ENCODE measurements at places on chromosomes 4 and X.

- DNase-seq = no peak
These were observed 86.6 kb upstream of the NPNT start for GRCh38 chr4:105808750-105809041.

DNA sequence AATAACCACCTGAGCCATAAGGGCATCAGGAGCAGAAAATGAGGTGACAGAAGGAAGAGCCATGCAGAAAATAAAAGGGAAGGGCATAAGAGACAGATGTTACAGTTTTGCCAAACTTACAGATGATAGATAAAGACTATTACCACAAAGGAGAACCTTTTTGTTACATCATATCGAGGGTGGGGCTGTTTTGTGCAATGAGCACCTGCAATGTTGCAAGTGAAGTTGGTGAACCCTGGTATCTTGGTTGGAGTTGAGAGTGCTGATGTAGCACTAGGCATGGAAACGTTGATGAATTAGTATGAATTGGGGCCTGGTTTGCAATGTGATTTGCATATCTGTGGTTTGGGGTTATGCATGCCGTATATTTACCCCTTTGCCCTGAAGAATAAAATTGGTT, 119.8 kb upstream of the TEX13D start:
- no peak for DNase-seq

- no peak for DNase-seq
These were observed 57.0 kb upstream of the PLAC8 start for GRCh38 chr4:83171436-83172039.

- DNase-seq = no peak
These were observed 450.3 kb upstream of the PCDH7 start for GRCh38 chr4:30269850-30270249.

DNA sequence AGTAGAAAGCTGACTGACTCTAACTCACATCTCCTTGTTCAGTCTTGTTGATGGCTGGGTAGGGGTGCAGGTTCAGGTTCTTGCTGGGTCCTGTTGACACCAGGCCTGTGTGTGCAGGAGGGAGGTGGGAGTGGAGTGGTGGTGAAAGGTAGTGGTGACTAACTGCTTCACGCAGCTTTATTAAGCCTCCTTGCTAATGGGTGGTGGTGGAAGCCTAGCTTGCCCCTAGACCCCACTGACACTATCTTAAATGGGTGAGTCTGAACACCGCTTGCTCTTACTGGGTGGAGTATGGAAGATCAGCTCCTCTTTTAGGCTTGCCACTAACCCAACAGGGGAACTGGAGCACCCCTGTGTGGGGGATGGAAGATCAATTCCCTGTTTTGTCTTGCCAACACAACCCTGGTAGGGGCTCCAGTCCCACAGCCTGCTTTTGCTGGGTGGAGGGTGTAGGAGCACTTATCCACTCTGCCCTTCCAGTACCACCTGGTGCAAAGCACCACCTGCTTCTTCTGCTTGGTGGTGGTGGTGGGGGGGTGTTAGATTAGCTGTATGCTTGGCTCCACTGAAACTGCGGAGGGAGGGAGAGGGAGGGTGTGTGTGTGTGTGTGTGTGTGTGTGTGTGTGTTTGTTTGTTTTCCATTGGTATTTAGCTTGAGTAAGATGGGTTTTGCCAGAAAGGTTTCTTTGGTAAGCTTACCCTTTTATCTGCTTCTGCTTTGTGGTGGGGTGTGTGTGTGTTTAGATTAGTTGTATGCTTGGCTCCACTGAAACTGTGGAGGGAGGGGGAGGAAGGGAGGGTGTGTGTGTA, 25.6 kb downstream of the KDM6A start:
- DNase-seq = no peak

DNA sequence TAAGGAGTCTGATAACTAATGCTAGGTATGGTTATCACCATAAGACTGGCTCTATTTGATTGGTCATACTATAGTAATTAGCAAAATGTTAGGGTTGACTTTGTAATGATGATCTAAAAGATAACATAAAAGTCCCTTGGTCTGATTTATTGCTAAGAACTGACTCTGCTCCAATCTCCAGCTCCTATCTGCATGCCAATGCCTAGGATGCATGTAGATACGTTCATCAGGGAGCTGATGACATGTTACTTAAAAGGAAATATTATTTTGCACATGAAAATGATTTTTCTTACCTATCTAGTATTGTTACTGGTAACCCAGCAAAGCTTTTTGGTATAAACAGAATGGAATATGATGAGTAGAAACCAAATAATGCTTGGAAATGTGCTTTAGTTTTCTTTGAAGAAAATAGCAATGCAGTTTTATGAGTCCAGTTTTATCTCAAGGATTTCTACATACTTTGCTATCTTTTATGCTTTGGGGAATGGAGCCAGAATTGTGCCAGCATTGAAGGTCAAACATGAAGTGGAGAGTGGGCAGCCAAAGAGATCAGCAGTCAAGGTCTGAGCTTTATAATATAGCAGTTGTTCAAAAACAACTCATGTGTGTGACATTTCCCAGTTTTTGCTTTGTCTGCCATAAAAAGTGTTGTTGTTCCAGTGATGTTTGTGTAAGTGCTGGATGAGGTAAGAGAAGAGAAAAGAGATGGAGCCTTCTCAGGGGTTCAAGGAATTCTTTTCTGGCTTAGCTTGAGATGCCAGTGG, 121.0 kb downstream of the ARHGAP24 start:
- no peak for DNase-seq

GRCh38 chr4:124833831-124834505, 121.4 kb upstream of the ANKRD50 start:
- DNase-seq = no peak

GRCh38 chr4:143243041-143243440, 58.3 kb downstream of the USP38 start:
- DNase-seq = no peak

- no peak for DNase-seq
These were observed 3.8 kb upstream of the TRIML2 start for GRCh38 chr4:188113156-188113555.

DNA sequence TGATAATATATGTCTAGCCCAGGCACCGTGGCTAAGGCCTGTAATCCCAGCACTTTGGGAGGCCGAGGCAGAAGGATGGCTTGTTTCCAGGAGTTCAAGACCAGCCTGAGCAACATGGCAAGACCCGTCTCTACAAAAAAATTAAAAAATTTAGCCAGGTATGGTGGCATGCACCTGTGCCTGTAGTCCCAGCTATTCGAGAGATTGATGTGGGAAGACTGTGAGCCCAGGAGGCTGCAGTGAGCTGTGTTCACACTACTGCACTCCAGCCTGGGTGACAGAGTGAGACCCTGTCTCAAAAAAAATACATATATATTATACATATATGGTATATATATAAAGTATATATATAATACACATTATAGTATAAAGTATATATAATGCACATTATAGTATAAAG, 162.0 kb upstream of the MAB21L2 start:
- DNase-seq = no peak

DNA sequence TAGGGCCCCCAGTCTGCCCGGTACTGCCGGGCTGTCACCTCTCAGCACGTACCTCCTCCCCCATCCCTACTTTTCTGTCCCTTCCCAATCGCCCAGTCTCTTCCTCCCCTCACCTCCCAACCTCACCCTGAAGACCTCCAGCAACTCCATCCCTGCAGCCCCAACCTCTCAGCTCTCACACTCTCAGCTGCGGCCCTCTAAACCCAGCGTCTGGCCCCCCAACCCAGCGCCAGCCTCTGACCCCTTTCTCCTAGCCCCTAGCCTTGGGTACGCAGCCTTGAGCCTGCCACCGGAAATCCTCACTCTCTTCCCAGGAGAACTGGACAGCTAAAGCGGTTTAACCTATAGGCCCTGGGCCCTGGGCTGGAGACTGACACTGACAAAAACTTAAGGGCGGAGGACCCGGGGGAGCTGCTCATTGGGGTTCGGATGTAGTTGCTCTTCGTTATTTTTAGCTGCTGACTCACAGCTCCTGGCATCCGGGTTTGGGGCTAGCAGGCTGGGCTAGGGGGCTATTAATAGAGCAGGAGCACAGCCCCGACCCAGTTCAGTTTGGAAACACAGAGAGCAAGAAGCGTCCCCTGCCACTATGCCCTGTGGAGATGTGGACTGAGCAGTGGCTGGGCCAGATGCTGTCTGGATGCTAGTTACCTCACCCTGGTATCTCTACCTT, 9.6 kb upstream of the DLG3 start:
- DNase-seq = no peak

DNA sequence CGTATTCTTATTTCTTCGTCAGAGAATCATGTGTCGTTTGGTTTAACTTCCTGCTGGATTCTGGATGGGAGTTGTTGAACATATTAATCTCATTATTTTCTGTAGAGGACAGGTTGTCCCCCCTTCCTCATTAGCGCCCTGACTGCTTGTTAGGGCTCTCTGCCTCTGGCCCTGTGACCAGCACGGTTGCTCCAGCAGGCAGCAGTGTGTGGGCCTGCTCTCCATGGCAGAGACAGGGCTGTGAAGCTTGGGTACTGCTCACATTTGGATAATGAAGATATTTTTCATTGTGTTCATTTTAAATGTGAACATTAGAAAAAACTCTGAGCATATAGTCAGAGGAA, 102.7 kb downstream of the KLHL8 start:
- DNase-seq = no peak

- no peak for DNase-seq
These were observed 1.1 kb upstream of the HTATSF1 start for GRCh38 chrX:136496186-136496763.

GRCh38 chrX:133878710-133879109, 106.7 kb downstream of the GPC3 start:
- no peak for DNase-seq

DNA sequence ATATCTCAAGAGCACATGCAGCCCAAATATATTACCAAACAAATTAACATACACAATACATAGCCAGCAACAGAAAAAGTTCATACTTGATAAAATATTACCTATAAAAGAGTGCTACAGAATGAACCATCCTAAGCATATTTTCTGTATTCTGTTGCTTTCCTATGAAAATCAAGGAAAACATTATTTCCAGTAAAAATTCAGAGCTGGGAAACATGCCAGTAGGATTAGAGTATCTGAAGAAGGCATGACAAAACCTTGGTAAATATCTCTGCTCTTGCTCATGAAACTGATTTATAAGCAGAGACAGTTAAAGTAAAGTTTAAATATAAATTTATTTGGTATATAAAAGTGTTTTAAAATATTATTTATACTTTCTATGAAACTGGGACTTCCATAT, 599.7 kb downstream of the ARAP2 start:
- no peak for DNase-seq

GRCh38 chr4:52103319-52103718, 52.2 kb downstream of the SPATA18 start:
- DNase-seq = no peak

GRCh38 chrX:108211301-108211700, 119.7 kb downstream of the ATG4A start:
- no peak for DNase-seq

DNA sequence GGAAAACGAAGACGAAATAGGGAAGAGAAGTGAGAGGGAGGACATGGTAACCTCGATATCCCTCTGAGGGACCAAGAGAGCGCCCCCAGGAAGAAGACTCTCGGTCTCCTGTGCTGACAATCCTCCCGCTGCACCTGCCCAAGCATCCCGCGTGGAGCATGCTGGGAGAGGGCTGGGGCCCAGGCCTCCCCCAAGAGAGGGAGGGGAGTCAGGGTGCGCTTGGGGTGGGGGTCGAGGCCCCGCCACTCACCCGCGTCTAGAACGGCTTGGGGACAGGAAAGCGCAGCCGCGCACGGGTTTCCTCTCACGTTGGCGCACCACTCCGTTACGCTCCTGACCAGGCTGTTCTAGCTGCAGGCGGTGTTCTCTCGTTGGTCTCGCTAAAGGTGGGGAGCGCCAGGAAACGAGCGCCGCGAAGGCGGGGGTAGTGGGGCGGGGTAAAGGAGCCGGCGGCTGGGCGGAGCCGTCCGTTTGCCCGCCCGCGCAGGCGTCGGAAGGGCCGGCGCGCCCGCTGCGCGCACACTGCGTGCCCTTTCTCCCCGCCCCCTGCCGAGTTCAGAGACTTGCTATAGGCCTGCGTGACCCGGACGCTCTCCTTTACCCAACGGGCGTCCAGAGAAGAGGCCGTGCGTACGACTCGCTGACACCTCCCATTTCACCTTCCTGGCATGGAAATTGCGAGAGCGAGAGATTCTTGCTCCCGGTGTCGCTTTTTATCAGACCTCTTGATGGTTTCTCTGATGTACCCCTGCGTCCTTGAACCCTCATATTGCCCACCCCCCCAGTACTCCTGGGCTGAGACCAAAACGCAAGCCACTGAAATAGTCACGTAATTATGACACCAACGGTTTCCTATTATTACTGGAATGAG, at the start of gene C1GALT1C1:
TSS of gene C1GALT1C1 (minus strand) at position 388 of the 871 bp plus-strand sequence. CDS start 2,888 bp downstream, outside the sequence.
- peak; percentile 61 for DNase-seq

- no peak for DNase-seq
These were observed 30.4 kb downstream of the KIT start for GRCh38 chr4:54687887-54688841.

Measured in activated CD8-positive, alpha-beta memory T cell treated with anti-CD3 and anti-CD28 coated beads for 48 hours (primary cell).